ENCODE measurements at places on chromosomes 7 and 10.

GRCh38 chr7:150823484-150824126 is 23.0 kb downstream of the TMEM176A start:
- DNase-seq: no peak

GRCh38 chr10:124578231-124579010 is 116.8 kb downstream of the LHPP start:
- no peak for DNase-seq

DNA sequence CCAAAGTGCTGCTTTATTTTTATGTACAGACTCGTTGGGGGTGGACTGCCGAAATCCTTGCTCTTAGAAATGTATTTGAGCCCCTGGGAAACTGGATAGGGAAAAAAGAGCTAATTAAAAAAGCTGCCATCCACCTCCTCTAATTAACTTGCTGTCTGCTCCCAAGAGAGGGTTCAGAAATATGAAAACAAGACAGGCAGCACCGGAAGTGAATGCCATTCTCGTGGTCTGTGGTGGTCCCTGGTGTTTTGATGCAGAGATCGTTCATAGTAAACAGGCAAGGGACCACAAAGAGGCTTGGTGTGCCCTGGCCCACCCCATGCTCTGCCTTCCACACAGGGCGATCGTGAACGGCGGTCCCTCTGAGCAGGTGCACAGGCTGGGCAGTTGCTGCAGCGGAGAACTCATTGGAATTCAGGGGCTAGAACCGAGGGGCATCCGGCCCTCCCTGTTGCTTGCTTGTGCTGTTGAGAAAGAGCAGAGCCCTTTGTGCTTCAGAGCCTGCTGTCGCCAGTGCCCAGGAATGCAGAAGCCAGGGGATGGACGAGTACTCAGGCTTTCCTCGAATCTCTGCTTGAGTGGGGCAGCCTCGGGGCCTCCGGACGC is 79.1 kb upstream of the BTBD16 start:
- DNase-seq: no peak

GRCh38 chr10:1132584-1132983 is 76.4 kb downstream of the WDR37 start:
- no peak for DNase-seq

Measured in effector memory CD4-positive, alpha-beta T cell (primary cell).